ENCODE measurements at places on chromosomes 2 and 18. TPM values are rescaled to one million over a fixed set of nuclear protein-coding genes. Genes with fewer than 3 reads are reported as not detected.
A peak's percentile ranks its signal among the peaks of the same experiment; 100 is the strongest.

The CCDC74B gene
- 1.3 TPM for total RNA-seq

The SRD5A2 gene
- not detected for total RNA-seq

The REG3G gene
- total RNA-seq = 0.96 TPM

The HTR2B gene
- total RNA-seq = 5.1 TPM

The CHRNA1 gene
- not detected for total RNA-seq

The SDC1 gene
- 1.4 TPM for total RNA-seq

DNA sequence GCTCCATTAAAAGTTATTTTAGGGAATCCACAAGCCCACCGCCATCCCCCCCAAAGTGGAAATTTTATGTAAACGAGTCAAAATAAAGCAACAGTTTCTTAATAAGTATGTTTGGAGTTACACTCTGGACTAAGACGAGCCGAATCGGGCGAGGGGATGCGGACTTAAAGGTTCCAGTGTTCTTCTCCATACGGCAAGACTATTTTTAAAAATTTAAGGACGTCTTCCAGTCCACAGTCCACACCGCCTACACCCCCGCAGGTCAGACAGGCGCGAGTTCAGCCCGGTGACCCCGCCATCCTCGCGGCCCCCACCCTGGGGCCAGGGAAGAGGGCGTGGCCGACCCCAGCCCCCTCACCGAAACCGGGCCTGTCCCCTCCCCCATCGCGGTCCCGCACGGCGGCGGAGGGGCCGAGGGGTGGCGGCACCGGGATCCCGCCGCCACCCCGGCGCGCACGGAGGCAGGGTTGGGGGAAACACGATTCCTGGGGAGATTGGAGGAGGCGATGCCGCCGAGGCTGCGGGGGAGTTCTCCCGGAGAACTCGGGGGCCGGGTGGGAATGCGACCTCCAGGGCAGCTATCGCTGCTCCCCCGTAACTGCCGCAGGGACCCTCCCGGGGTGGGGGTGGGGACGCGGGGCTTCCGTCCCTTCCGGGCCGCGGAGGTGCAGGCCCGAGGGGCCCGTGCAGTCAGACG lies 24.5 kb upstream of the SMAD7 start:
- DNase-seq = peak; percentile 77
- H3K27ac ChIP-seq = peak overlapping the region; percentile 32
- no peaks in the 10 kb centered on the region for H3K36me3 ChIP-seq

GRCh38 chr18:57574866-57575265 lies 11.6 kb downstream of the FECH start:
- no peaks in the 10 kb centered on the region for H3K27me3 ChIP-seq
- no peaks in the 10 kb centered on the region for H3K4me1 ChIP-seq
- H3K27ac ChIP-seq = no peak overlapping the region
- DNase-seq = no peak
- no peak overlapping the region for H3K4me3 ChIP-seq
- peaks cover 13% of the 10 kb centered on the region for H3K36me3 ChIP-seq

DNA sequence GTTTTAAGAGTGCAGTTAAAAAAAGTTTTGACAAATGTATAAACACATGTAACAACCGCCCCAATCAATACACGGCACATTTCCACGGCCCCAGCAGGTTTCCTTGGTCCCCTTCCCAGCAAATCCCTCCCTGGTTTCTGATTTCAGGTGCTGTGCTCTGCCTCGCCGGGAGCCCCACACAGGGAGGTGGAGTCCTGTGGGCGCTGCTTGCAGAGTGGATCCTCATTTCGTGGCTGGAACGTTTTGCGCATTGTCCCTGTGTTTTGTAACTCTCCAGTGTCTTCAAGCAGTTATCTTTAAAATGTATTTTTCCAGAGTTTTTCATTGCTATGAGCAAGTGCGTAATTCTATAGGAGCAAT lies 124.8 kb downstream of the GALR1 start:
- no peak for DNase-seq
- no peaks in the 10 kb centered on the region for H3K36me3 ChIP-seq
- H3K4me1 ChIP-seq = no peaks in the 10 kb centered on the region

- no peak overlapping the region for H3K4me3 ChIP-seq
- no peaks in the 10 kb centered on the region for H3K4me1 ChIP-seq
- H3K36me3 ChIP-seq = no peaks in the 10 kb centered on the region
- H3K27ac ChIP-seq = no peak overlapping the region
- no peak for DNase-seq
Observed at GRCh38 chr2:37730037-37730818, 58.8 kb upstream of the CDC42EP3 start.

- H3K4me3 ChIP-seq = peak overlapping the region; percentile 84
- DNase-seq = no peak
- no peak overlapping the region for H3K27ac ChIP-seq
- H3K36me3 ChIP-seq = no peaks in the 10 kb centered on the region
- H3K27me3 ChIP-seq = no peaks in the 10 kb centered on the region
Observed at GRCh38 chr2:40488927-40489677, 37.2 kb upstream of the SLC8A1 start.

Measured in aorta (tissue), 5 donors.